Spleen (tissue), 13 donors: ENCODE measurements at places on chromosomes 2 and 18. TPM values are rescaled to one million over a fixed set of nuclear protein-coding genes. Genes with fewer than 3 reads are reported as not detected.

- DNase-seq, result no peak
These were observed 1.2 kb downstream of the TMEM247 start for GRCh38 chr2:46480562-46480961.

Gene LHCGR
- polyA plus RNA-seq, result 0.03 TPM

DNA sequence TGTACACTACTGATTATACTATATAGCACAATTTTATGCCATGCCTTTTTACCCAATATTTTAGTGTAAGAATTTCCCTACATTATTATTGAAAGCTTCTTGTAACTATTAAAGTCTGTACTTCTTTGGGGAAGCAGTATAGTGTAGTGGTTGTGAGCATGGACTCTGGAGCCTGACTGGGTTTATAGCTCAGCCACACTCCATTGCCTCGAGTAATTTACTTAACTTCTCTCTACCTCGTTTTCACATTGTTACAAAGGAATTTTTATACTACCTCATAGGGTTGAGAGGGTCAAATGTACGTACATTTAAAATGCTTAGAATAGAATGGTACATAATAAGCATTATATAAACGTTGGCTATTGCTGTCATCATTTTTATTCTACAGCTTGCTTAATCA, 139.2 kb downstream of the UBR3 start:
- DNase-seq, result no peak

DNA sequence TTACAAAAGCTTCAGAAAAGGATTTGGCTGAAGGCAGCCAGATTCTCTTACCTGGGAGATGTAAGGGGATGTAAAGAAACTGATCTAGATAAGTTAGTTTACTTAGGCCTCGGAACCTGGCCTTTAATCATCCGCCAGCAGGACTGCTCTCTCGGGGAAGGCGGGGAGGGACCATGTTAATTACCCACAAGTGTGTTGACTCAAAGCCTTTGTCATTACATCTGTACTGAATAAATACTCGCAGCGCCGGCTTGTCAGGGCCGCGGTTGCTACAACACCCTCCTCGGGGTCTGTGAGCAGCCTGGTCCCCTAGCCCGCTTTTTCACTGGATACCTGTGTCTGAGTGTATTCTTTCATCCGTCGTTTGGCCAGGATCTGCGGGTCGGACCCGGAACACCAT, 6.7 kb downstream of the CHMP3 start:
- DNase-seq, result no peak

DNA sequence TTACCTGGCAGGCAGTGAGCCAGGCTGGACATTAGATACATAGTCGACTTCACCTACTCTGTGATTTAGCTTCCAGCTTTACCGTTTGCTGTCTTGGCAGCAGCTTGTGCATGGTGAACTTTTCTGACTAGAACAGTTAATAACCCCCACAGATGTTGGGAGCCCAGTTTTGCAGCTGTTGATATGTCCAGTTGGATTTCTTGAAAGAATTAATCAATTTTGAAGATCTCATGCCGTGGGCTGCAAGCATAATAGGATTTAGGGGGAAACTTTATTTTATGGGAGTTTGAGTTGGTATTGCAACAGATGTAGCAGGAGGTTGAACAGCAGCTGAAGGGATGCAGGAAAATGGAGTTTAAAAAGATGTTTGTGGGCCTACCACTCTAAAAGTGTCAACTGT, 13.8 kb downstream of the MYO1B start:
- no peak for DNase-seq

GRCh38 chr2:176099728-176100546, at the start of gene HOXD12:
Gene HOXD12 (plus strand): TSS chr2:176099795. CDS start chr2:176099802, 7 bp downstream.
- DNase-seq, result no peak

Gene C2orf15
- 1.4 TPM for polyA plus RNA-seq

DNA sequence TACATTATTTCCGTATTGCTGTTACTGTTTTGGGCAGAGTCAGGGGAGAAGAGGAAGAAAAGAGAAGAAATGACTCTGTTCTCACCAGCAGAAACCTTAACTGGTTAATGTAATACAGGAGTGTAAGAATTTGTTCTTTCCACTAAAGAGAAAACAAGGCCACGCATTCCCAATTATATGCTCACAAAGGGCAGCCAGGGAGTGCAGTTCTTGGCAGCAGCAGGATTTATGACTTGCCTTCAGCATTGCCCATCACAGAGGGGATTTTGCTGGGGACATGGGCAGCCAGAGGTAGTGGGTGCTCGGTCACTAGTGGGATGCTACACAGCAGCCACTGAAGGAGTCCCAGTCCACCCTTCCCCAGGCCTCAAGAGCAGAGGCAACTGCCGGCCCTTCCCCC, 18.4 kb downstream of the MREG start:
- no peak for DNase-seq

Gene ARHGEF33
- 0.18 TPM for polyA plus RNA-seq

Gene DYSF
- 13.7 TPM for polyA plus RNA-seq

DNA sequence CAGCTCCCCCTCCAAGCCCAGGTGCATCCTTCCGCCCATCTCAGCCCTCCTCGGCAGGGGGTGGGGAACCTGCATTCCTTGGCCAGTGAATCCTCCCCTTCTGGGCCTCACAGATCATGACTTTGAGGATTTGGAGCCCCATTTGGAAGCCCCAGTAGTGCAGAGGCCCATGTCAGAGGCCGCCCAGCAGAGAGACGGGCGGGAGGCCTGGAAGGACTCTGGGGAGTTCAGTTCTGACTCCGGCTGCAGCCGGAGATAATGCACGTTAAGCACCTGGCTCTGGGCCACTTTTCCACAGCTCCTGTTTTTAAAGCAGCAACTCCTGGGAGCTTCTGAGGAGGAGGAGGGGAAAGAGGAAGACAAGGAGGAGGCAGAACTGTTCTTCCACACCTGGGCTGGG, 14.9 kb downstream of the ATOH8 start:
- no peak for DNase-seq

DNA sequence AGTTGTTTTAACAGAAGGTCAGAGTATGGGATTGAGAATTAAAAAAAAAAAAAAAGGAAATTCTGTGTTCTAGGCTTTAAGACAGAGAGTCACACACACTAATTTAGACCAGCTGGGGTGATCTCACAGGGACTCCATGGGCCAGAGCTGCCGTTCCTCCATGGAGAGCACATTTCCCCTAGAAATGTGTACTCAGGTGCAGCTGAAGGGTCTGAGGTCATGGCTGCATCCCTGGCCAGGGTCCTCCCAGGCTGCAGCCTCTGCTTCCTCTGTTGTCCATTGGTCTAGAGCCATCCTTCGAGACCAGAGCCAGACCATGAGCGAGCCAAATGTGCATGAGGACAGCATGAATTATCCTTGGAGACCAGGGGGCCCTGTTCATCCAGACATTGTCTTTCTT, 190.1 kb upstream of the TNP1 start:
- no peak for DNase-seq

Gene GPC1
- 9.1 TPM for polyA plus RNA-seq

GRCh38 chr18:25661831-25662230, 309.9 kb upstream of the ZNF521 start:
- no peak for DNase-seq

DNA sequence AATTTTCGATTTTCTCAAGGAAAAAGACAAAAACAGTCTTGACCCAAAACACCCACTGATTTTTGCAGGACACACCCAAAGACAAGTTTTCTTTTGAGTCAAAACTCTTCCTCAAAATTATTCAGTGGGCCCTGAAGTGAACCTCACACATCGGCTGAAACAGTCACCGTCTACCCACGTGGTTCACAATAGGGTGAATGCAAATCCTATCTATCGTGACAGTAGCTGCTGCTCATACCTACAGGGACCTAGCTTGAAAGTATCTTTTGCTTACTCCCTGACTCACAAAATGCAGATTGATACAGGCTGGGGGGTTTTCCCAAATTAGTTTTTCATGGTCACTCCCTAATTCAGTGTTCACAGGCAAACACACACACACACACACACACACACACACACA, 10.7 kb upstream of the CD226 start:
- no peak for DNase-seq

Gene ERMN
- 3.5 TPM for polyA plus RNA-seq

GRCh38 chr2:31402388-31402787, 12.2 kb downstream of the XDH start:
- DNase-seq, result no peak

DNA sequence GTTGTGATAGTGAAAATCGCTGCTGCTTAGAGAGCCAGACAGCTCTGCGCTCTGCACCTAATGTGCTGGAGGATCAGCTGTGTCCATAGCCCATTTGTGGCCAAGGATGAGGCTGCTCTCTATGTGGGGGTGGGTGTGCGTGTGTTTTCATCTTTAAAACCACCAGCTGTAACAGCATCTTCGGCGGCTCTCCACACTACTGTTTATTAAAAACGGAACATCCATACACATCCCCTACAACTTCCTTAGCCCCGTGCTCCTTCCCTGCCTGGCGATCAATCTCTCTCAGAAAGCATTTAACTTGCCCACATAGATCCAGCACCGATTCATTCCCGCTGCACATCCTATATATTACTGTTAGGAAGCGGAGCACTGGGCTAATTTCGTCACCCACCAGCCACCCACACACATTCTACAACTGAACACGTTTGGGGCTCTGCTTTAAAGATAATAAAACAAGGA, 1.6 kb downstream of the CELF4 start:
- peak; percentile 5 for DNase-seq

DNA sequence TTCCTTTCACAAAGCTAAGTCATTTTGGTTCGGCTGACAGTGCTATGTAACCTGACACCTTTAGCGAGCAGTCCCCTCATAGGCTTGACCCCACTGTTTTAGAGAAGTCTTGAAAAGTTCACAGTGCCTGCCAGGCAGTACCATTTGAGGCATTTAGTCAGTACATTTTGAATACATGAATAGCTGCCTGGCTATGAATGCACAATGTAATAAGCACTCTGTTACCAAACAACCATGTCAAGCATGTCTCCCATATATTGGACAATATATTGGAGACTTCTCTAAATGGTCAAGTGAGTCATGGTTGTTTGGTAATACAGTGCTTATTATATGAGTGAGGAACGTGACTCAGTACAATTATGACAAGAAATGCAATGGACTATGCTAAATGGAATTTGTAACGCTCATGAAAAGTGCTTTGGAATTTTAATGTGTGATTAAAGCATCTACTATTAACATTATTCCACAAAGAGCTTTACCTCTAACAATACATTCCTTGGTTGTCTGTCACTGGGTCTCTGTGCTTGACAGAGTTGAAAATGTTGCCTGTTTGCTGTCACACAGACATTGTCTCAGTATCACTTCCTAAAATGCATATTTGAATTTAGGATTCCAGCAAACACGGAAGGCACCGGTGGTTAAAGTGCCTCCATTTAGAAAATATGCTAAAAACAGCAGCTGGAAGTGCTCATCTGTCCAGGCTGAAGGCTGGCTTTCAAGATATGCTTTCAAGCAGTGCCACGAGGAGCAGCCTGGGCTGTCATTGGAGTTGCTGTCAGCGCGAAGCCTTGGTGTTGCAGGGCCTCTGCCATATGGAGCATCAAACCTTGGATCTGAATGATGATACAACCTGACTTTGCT, 458.6 kb downstream of the FBXO15 start:
- DNase-seq, result no peak

- DNase-seq, result no peak
These were observed 48.5 kb upstream of the LYPD6B start for GRCh38 chr2:148989882-148990493.

Gene PAIP2B
- polyA plus RNA-seq, result 0.93 TPM

DNA sequence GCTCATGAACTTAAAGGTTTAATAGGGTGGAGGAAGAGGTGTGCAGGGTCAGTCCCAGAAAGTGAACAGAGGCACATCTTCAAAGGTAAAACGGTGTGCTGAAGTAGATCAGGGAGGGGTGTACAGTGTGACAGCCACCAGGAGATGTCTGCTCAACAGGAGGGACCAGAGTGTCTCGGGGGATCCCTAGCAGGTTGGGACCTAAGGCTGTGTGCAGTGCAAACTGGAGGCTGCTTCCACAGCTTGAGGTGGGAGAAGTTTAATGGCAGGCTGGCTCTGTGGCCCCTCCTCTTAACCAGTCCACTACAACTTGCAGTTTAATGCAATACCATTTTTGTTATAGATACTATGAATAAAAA, 33.2 kb downstream of the PLA2R1 start:
- DNase-seq, result no peak

- no peak for DNase-seq
These were observed 123.6 kb downstream of the XRCC5 start for GRCh38 chr2:216232721-216233120.

Gene SLC8A1
- polyA plus RNA-seq, result 0.37 TPM

Gene UBXN4
- polyA plus RNA-seq, result 36.6 TPM

Gene SERPINB12
- polyA plus RNA-seq, result not detected

Gene SFT2D3
- 8.3 TPM for polyA plus RNA-seq

GRCh38 chr2:207139552-207139951, 26.2 kb downstream of the KLF7 start:
- DNase-seq, result no peak

- peak; percentile 58 for DNase-seq
These were observed 185.9 kb upstream of the HAAO start for GRCh38 chr2:42978175-42978886.

DNA sequence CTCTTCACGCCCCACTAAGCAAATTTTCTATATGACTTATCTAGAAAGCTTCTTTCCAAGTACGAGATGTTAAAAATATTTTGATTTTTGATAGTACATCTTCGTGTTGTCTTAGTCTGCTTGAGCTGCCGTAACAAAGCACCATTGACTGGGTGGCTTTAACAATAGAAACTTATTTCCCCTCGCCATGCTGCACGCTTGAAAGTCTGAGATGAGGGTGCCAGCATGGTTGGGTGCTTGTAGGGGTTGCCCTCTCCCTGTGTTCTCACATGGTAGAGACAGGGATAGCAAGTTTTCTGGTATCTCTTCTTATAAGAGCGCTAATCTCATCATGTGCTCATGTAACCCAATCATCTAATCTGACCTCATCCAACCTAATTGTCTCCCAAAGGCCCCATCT, 106.2 kb downstream of the TANC1 start:
- DNase-seq, result no peak

DNA sequence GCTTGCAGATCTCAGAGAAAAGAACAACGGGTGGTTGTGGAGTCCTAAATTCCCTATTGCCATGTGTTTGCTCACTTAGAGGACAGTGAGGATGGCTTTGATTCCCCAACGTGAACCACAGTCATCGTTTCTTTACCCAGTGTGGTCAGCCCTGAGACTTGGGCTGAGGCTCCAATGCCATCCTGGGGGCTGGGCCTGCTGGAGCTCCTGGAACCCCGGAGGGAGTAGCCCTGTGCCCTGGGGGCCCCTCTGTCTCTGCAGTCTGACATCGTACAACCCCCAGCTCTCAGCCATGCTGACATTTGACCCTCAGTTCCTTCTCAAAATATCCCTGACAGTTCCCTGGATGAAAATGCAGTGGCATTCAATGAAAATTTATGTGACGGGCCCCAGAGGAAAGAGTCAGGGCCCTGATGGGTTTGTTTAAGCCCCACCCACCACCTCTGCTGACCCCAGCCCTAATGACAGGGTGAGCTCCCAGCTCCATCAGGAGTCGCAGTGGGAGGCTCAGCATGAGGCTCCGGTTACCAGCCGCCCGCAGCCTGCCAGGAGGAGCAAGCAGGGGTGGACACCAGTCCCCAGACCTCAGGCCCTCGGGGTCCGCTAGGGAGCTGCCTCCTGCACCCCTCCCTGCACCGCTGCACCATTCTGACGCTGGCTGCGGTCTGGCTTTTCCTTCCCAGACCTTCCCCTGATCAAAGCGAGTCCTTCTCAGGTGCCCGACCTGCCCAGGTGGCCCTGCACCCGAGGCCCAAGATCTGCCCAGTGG, 120.9 kb downstream of the TWIST2 start:
- DNase-seq, result no peak
